ENCODE measurements at places on chromosomes 7 and 10.
A peak's percentile ranks its signal among the peaks of the same experiment; 100 is the strongest.

GRCh38 chr10:101237982-101238731, 8.9 kb upstream of the LBX1 start:
- DNase-seq, result no peak

DNA sequence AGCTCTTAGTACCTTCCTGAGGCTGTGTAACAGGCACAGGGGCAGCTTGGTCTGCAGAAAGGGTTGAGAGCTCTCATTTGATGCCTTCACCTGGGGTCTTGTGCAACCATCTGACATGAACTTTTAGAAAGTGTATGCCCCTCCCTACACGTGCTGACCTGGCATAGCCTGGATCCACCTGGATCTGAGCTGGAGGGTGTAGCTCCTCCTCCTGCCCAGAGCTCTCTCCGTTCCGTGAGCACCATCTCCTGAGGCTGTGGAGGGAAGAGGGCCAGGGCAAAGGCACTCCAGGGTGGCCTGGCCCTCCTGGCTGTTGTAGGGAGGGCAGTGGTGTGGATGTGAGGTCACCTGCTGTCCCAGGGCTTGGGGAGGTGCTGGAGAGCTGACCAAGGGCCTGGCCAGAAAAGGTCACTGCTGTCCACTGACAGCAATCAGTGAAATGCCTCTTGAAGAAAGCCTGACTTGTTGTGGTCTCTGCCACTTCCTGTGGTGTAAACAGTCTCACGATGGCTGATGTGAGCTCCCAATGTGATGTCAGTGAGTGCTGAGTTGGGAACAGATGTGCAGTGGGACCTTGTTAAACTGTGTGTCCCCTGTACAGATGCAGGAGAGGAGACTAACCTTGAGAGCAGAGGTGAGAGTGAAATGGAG, 23.0 kb downstream of the AMZ1 start:
- no peak for DNase-seq

- no peak for DNase-seq
Measured at GRCh38 chr10:43598446-43598845, 7.8 kb upstream of the ZNF485 start.

DNA sequence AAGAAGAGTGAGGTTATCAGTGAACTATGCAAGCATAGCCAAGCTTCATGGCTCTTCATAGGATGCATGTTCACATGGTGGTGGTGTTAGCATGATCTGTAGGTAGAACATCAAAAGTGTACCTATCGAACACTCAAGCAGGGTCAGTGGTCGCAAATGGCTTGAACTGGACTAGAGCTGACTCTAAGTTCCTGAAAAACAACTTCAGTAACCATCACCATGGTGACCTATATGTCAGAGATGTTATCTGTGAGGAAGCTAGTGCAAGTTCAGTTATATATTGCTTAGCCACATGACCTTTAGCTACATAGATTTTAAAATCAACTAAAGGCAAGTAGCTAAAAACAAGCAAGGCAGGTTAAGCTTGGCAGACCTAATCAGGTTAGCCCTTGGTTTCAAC, 163.1 kb upstream of the AGR3 start:
- no peak for DNase-seq

DNA sequence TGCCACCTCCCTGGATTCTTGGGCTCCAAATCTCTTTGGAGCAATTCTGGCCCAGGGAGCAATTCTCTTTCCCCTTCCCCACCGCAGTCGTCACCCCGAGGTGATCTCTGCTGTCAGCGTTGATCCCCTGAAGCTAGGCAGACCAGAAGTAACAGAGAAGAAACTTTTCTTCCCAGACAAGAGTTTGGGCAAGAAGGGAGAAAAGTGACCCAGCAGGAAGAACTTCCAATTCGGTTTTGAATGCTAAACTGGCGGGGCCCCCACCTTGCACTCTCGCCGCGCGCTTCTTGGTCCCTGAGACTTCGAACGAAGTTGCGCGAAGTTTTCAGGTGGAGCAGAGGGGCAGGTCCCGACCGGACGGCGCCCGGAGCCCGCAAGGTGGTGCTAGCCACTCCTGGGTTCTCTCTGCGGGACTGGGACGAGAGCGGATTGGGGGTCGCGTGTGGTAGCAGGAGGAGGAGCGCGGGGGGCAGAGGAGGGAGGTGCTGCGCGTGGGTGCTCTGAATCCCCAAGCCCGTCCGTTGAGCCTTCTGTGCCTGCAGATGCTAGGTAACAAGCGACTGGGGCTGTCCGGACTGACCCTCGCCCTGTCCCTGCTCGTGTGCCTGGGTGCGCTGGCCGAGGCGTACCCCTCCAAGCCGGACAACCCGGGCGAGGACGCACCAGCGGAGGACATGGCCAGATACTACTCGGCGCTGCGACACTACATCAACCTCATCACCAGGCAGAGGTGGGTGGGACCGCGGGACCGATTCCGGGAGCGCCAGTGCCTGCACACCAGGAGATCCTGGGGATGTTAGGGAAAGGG, 913 bp downstream of the NPY start:
- DNase-seq, result no peak

GRCh38 chr10:1462994-1463633, 274.2 kb downstream of the ADARB2 start:
- no peak for DNase-seq

DNA sequence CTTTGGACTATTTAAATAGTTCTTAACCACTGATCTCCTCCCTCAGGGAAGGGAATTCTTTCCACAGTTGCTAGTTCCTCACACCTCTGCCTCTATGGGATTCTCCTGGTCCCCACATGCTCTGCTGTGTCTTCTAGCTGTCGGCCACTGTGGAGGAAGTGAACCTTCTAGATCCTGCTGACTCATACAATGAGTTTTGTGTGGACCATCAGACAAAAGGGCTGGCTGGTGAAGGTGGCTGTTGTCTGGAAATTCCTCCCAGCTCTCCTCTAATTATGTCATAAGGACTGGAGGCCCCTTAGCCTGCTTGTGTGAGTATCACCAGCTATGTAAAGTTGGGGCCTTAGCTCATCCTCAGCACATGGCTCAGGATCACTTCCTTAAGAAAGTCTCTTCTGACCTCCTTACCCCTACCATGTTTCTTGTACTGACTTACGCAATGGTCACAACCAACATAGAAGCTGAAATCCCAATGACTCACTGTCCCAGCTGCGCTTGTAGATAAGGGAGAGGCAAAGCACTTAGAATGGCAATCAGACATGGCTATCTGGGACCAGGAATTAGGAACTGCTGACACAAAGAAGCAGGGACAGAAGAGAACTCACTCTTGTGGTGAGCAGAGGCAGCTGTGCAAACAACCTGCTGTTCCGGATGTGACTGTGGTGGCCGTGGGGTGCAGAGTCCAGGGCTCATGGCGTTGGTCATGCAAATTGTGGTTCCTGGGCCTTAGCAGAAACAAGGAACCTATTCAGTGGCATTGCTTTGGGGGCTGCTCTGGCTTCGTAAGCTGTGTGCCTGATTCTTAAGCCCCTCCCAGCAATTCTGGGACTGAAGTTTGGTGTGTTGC, 2.5 kb upstream of the MACC1 start:
- DNase-seq, result no peak

DNA sequence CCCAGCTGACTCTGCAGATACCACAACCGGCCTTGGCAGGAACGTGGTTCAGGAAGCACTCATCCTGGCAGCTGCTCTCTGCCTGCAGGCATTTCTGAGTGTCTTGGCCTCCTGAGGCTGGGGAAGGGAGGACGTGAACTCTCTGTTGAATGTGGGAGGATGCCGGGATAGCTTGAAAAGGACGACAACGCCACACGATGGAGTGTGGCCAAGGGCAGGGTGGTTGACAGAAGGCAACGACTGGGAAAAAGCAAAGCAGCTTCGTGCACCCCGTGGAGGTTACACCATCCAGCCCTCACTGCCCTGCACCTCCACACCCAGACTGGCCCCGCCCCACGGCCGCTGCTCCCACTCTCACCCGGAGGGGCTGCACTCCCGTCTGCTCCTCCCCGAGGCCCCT, 466.1 kb upstream of the FOXK1 start:
- DNase-seq, result no peak

- no peak for DNase-seq
Measured at GRCh38 chr7:26147030-26147429, 5.0 kb upstream of the NFE2L3 start.

- no peak for DNase-seq
Measured at GRCh38 chr10:32995751-32996150, 37.7 kb upstream of the ITGB1 start.

GRCh38 chr7:141697211-141697871, 4.6 kb downstream of the DENND11 start:
- no peak for DNase-seq

DNA sequence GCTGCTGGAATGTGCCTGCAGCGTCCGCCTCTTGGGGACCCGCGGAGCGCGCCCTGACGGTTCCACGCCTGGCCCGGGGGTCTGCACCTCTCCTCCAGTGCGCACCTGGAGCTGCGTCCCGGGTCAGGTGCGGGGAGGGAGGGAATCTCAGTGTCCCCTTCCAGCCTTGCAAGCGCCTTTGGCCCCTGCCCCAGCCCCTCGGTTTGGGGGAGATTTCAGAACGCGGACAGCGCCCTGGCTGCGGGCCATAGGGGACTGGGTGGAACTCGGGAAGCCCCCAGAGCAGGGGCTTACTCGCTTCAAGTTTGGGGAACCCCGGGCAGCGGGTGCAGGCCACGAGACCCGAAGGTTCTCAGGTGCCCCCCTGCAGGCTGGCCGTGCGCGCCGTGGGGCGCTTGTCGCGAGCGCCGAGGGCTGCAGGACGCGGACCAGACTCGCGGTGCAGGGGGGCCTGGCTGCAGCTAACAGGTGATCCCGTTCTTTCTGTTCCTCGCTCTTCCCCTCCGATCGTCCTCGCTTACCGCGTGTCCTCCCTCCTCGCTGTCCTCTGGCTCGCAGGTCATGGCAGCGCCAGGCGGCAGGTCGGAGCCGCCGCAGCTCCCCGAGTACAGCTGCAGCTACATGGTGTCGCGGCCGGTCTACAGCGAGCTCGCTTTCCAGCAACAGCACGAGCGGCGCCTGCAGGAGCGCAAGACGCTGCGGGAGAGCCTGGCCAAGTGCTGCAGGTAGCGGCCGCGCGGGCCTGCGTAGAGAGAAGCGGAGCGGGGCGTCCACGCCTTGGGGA, 645 bp downstream of the SLC26A4 start:
- DNase-seq, result peak; percentile 28

DNA sequence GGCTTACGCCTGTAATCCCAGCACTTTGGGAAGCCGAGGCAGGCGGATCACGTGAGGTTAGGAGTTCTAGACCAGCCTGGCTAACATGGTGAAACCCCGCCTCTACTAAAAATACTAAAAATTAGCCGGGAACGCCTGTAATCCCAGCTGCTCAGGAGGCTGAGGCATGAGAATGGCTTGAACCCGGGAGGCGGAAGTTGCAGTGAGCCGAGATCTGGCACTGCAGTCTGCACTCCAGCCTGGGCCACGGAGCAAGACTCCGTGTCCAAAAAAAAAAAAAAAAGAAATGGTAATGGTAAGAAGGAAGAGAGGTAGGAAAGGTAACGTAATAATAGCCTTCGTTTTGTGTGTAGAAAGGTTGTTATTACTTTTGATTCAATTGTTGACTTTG, 1.2 kb downstream of the HSPA14 start:
- DNase-seq, result no peak

- no peak for DNase-seq
Measured at GRCh38 chr7:111003883-111004282, 87.0 kb upstream of the LRRN3 start.

GRCh38 chr10:24982319-24983112, 30.1 kb upstream of the PRTFDC1 start:
- DNase-seq, result no peak

- no peak for DNase-seq
Measured at GRCh38 chr7:98238976-98239375, 13.1 kb downstream of the TECPR1 start.

GRCh38 chr10:66365686-66366085, 560.1 kb upstream of the LRRTM3 start:
- DNase-seq, result no peak

GRCh38 chr7:42902331-42902730, 9.5 kb downstream of the C7orf25 start:
- DNase-seq, result no peak

GRCh38 chr7:28597284-28597683, 185.0 kb downstream of the CREB5 start:
- DNase-seq, result no peak

DNA sequence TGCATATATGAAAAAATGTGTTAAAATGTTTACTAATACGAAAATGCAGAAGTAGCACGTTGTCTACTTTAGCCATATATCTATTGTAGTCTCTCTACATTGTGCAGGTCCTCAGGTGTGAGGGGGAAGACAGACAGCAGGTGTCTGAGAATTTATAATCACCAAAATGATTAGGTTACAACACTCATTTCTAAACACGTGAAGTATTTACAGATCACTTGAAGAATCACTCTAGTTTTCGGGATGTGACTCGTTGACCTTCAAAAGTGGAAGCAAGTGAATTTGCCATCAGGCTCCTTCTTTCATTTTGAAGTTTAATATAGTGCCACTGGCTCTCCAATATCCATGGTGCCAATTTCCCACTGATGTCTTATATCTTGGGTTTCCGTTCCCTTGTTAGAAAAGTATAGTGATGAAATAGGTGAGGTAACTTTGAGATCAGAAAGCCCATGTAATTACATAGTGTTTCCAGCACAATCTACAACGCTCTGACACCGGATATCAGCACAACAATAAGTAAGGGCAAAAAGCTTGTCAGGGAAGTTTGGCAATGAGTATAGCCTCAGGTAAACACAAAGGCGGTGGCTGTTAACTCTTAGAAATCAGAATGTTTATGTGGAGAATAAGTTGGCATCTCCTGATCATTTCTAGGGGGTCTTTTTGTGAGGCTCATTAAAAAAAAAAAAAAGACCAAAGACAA, 57.5 kb upstream of the SP4 start:
- no peak for DNase-seq
